ENCODE measurements at places on chromosomes 11 and 22.

DNA sequence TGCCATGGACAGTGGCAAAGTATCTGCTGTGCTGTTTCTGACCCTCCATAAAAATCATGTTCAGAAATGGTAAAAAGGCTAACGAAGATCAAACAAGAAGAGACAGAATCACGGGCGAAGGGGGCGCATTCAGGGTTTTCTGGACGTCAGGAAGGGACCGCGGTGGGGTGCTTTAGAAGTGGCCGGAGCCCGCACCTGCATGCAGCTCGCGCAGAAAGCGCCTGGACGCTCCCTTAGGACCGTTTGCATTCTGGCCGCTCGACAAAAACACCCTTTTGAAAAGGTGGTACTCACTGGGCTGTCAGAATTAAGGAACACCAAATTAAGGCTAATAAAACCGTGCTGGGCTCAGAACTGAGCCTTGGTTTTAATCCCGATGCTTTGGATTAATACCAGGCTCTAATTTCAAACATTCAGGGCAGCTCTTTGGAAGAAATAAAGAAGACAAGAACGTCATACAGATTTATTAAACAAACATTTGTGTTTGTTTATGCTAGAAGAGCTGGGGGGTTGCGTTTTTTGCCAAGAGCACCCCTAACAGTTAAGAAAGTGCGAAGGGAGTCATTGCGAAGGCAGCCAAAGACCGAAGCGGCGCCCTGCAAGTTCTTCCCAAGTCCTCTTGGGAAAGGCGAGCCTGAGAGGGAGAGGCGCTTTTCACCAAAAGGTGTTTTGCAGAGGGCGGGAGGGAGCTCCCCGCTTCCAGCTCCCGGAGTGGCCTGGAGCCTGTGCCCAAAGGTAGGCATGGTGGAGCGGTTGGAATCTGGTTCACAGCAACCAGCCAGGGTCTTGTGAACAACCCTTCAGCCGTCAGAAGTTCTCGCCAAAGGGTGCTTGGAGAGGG is 47.7 kb upstream of the DBX1 start:
- no peak for DNase-seq

- no peak for DNase-seq
These were observed 43.6 kb downstream of the MRE11 start for GRCh38 chr11:94450048-94450447.

DNA sequence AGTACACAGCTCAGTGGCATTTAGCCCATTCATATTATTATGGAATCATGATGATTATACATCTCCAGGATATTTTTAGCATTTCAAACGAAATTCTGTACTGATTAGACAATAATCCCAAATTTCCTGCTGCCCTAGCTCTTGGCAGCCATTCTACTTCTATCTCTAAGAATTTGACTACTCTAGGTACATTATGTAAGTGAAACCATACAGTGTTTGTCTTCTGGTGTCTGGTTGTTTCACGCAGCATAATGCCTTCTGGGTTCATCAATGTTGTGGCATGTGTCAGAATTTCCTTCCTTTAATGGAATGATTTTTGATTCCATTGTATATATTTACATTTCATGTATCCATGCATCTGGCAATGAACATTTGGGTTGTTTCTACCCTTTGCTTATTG is 517.7 kb downstream of the ETS1 start:
- no peak for DNase-seq

DNA sequence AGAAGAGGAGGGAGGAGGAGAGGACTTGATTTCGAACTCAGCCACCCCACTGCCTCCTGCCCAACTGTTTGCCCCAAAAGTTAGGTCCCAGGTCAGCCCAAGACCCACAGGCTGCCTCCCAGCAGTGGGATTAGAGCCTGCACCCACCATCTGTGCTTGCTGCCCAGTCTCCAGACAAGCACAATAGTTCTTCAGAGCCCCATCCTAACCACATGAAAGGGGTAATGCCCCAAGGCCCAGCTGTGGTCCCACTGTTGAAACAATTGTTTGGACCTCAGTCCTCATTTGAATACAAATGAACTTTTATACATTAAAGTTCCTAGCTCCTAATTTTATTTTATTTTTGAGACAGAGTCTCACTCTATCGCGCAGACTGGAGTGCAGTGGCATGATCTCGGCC is 5.4 kb upstream of the VPS51 start:
- no peak for DNase-seq

GRCh38 chr11:119586181-119586580 is 142.8 kb downstream of the NECTIN1 start:
- no peak for DNase-seq

DNA sequence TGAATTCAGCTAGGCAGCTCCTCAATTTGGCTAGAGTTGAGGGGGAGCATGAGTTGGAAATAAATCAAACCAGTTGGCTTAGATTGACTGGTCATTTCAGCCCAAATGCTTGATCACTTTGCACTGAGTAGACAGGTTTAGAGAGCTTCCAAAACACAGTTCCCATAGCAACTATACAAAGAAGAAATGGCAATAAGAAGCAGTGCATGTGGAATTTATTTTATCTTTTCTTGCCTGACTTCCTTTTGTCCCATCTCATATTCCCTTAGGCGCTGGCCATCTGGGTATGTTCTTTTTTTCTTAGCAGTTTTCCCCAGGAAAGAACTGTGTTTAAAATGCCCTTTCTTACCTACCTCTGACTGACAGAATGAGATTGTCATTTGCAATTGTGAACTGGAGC is 38.7 kb upstream of the C11orf87 start:
- DNase-seq, result no peak

GRCh38 chr11:3228445-3228829 is 3.8 kb downstream of the MRGPRE start:
- no peak for DNase-seq

DNA sequence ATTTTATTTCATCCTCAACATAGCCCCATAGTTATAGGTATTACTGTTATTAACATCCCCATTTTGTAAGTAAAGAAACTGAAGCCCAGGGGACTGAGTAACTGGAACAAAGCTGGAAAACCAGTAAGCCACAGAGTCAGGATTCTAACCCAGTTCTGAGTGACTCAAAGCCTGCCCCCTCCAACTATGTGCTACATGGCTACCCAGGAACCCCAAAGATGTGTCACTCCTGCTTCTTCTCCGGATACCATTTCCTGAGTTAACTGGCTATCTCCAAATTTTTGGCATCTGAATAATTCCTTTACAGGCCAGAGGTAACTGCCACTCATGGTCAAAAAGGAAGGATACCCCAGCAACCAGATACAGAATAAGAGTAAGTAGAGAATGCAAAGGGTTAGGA is 43.6 kb downstream of the TENM4 start:
- DNase-seq, result no peak

DNA sequence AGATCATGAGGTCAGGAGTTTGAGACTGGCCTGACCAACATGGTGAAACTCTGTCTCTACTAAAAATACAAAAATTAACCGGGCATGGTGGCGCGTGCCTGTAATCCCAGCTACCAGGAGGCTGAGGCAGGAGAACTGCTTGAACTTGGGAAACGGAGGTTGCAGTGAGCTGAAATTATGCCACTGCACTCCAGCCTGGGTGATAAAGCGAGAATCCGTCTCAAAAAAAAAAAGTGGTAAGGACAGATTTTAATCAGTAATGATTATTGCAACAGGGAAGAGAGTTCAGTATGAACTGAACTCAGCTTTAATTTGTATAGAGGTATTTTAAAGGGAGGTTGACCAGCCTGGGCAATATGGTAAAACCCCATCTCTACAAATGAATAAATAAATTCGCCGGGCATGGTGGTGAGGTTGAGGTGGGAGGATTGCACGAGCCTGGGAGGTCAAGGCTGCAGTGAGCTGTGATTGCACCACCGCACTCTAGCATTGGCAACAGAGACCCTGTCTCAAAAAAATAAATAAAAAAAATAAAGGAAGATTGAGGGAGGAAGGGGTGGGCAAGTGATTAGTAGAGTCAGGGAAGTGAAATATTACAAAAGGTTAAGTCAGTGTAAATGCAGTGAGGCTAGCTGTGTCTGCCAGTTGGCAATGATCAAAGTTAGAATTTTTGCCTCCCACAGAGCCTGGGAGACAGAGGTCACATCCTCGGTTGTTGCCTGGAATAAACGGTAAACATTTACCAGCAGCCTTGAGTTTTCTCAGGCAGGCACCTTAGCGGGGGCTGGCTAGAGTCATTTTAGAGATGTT is 2.6 kb upstream of the MCM5 start:
- no peak for DNase-seq

DNA sequence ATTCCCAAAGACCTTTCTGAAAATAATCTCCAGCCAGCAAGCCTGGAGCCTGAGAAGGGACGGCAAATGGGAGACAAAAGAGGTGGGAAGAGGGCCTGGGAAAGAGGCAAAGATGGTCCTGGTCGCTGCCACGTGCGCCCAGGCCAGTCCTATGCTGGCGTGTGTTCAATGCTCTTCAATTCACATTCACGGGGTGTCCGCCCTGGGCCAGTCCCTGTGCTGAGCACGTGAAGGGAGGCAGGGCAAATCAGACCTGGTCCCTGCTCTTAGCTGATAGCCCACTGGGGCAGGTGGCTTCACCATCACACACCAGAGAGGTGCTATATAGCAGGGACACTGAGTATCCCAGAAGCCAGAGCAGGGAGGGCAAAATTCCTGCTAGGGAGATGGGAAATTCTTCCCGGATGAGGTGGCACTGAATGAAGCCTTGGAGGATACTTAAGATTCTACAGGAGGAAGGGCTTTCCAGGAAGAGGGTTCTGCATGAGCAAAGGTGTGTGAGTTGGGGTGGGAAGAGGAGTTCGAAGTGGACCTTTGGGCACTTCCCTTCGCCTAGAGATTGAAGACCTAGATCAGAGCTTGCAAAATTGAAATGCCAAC is 148.2 kb downstream of the CHST1 start:
- no peak for DNase-seq

DNA sequence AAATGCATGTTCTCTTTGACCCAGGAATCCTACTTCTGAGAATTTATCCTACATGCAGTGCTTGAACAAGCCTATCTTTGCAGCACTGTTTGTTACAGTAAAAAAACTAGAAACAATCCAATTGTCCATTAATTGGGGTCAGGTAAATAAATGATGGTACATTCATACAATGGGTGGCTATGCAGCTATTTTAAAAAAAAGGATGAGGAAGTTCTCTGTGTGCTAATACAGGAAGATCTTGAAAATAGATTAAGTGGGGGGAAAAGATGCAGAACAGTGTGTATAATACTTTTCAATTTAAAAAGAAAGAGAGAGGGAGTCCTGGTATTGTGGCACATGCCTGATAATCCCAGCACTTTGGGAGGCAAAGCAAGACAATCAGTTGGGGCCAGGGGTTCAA is 9.5 kb upstream of the CREB3L1 start:
- DNase-seq, result no peak

- DNase-seq, result no peak
These were observed 14.2 kb downstream of the ARRB1 start for GRCh38 chr11:75337195-75337654.

- DNase-seq, result no peak
These were observed 104.4 kb downstream of the ZBTB16 start for GRCh38 chr11:114163830-114164401.

- no peak for DNase-seq
These were observed 216.5 kb upstream of the CADM1 start for GRCh38 chr11:115720602-115721245.

DNA sequence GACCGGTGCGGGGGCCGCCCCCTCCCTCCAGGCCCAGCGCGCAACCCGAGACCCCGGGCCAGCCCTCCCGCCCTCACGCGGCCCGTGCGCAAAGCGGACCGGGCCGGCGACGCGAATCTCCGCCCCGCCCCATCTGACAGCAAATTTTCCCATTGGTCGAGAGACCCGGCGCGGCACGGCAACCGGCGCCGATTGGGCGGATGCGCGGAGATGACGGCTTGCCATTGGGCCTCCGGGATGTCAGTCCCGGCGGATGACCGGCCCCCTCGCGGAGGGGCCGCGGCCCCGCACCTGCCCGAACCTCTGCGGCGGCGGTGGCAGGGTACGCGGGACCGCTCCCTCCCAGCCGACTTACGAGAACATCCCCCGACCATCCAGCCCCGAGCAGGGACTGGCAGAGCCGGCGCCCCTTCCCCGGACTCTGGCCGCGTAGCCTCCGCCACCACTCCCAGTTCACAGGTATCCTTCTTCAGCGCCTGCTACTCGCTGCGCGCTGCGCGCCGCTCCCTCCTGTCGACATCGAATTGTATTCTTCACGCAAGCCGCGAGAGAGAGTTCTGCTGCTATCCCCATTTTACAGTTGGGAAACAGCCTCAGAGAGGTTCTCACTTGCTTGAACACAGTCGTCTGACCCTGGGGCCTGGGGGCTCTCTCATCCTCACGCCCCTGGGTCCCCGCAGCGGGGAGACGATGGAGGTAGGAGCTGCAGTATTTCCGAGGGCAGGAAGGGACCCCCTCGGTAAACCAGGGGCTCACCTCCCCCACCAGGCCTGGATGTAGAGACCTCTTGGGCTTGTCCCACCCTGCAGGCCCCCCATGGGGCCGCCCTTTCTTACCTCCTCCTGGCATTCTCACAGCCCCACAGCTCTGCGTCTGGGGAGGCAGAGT is at the start of gene ARVCF:
ARVCF (minus strand) TSS at position 90 of the 888 bp plus-strand sequence. CDS start 26,029 bp downstream, outside the sequence.
- DNase-seq, result peak; percentile 87

Measured in effector CD8-positive, alpha-beta T cell (primary cell).